ENCODE measurements at places on chromosomes 5 and 9.

DNA sequence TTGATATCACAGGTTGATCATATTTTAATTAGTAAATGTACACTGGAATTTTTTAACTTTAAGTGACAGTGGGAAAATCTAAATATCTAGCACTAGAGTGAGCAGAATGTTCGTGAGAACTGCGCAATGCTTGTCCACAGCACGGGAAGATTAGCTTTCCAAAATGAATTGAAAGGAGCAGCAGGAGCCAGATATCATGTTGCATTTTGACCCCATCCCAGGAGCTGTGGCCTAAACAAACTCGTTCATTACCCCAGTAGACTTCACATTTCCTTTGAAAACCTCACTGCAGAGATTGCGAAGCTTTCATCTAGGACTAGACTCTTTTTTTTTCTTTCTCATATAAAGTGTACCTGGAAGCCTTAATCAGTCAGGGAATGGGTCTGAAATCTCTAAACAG lies 525.8 kb downstream of the CTNND2 start:
- no peak for DNase-seq

DNA sequence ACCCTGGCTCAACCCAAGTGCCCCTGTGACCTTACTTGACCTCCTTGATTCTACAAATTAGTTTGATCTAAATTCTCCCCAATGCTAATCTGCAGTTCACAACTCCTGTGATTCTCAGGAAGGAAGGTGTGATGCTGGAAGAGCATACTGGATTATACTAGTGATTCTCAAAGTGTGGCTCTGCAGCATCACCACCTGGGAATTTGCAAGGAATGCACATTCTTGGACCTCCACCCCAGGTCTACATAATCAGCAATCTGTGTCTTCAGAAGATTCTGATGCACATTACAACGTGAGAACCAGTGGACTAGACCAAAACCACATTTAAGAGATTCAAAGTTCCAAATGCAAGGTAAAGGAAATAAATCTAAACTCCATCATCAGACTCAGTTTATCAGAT lies 198.6 kb downstream of the AGTPBP1 start:
- no peak for DNase-seq

DNA sequence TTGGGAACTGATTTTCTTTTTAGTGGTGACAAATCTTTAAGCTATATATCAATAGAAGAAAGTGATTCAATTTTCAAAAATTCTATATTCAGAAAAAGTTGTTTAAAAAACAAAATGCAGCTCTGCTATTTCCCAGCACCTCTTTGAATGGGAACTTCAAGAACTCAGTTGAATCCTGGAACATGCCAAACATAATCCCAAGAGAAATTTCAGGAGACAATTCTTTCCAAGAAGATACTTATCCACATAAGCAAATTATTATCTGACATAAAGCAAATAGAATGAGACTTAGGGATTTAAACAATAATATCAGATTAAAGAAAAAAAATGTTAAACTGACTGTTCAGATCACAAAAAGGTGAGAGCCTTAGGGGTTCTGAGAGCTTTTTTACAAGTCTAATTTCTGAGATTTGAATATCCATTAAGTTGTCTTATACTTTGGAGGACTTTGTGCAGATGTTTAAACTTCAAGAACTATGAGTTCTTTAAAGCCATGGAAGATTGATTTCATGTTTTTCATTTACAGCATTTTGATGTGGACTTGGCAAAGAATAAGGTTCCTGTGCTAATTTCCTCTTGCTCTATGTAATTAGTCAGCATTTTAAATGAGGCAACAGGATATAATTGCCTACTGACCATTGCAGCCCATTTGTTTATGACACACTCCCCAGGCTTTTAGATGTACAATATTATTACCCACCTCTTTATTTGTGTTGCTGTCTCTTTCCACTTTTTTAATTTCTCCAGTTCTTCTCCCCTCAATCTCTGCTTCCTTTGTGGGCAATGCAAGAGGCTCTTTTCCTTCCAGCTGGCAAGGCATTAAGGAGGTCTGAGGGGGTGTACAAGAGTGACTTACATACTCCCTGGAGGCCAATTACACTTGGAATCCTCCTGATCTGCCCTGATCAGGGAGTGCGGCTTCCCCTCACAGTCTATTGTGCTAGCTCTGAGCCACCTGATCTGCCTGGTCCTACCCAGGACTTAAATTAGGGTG lies 419.1 kb downstream of the NR2F1-AS1 start:
- DNase-seq: no peak

DNA sequence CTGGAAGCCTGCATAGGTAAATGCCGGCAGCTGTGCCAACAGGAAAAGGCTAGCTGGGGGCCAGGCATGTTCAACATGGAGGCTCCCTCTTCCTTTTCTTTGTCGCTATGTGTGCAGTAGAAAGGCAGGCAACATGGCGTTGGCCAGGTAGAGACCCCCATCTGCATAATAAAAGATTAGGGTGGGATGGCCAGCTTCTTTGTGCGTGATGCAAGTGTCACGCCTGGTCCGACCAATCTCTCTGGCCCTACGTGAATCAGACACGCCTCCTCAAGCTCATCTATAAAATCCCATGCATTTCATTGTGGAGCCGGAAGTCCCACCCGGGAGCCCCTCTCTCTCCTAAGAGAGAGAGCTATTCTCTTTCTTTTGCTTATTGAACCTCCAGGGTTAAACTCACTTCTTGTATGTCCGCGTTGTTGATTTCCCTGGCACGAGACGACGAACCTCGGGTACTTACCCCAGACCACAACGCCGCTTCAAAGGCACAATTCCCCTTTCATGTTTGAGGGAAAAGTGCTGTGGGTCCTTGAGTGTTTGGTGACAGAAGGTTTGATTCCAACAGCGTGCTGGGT lies 25.0 kb upstream of the C5orf47 start:
- DNase-seq: no peak

DNA sequence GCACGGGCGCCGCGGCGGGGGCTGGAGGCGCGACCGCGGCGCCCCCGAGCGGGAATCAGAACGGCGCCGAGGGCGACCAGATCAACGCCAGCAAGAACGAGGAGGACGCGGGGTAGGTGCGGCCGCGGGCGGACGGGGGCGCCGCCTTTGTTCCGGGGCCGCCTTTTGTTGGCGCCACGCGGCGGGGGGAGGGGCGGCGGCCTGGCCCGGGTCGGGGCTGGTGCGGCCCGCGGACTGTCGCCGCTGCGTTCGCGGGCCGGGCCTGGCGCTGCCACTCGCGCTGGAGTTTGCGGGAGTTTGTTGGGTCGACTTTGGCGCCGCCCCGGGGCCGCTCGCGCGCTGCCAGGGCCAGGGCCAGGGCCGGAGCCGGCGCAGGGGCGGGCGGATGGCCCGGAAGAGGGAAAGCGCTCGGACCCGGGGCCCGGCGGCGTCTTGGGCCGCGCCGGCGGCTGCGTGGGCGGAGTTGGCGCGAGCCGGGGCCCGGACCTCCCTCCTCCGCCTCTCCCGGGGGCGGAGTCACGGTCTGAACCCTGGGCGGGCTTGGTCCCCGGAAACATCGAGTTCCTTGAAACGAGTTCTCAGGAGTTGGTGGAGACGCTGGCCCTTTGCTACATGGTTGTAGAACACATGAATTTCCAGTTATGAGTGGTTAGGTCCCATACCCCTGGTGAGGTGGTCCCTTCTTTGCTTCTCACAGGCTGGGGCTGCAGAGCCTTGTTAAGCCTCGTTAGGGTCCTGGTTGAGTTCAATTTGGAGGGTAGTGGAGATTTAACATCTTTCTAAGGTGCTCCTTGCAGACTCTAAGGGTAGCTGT lies 809 bp downstream of the HNRNPAB start:
- DNase-seq: peak; percentile 62

- DNase-seq: no peak
These were observed 2369.4 kb upstream of the ACO1 start for GRCh38 chr9:30015073-30015472.

GRCh38 chr9:81776390-81776789 lies 87.0 kb upstream of the TLE1 start:
- no peak for DNase-seq

GRCh38 chr5:171984748-171985419 lies 21.6 kb downstream of the FBXW11 start:
- DNase-seq: peak; percentile 98

GRCh38 chr9:116350213-116350612 lies 196.6 kb downstream of the PAPPA start:
- no peak for DNase-seq

- DNase-seq: no peak
These were observed 11.9 kb downstream of the LCN1 start for GRCh38 chr9:135533113-135533512.

DNA sequence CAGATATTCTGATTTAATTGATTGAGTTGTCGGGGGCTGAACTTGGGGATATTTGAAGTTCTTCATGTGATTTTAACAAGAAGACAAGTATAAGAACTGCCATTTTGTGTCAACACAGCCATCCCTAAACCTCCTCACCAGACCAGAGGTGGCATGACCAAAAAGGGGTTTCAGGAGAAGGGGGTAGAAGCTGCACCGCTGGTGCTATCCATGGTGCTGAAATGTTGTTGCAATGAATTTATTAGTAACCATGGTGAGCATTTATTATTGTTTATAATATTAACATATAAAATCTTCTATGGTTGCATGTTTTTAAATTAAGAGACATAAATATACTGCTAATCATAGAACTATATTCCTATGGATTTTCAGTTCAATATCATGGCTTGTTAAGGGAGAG lies 72.3 kb downstream of the GNA14 start:
- DNase-seq: peak; percentile 16

- no peak for DNase-seq
These were observed 31.1 kb upstream of the SLC6A3 start for GRCh38 chr5:1476181-1476966.

- DNase-seq: no peak
These were observed 117.2 kb upstream of the SARDH start for GRCh38 chr9:133855371-133855770.

- no peak for DNase-seq
These were observed 13.1 kb upstream of the FOXI1 start for GRCh38 chr5:170092455-170093101.

DNA sequence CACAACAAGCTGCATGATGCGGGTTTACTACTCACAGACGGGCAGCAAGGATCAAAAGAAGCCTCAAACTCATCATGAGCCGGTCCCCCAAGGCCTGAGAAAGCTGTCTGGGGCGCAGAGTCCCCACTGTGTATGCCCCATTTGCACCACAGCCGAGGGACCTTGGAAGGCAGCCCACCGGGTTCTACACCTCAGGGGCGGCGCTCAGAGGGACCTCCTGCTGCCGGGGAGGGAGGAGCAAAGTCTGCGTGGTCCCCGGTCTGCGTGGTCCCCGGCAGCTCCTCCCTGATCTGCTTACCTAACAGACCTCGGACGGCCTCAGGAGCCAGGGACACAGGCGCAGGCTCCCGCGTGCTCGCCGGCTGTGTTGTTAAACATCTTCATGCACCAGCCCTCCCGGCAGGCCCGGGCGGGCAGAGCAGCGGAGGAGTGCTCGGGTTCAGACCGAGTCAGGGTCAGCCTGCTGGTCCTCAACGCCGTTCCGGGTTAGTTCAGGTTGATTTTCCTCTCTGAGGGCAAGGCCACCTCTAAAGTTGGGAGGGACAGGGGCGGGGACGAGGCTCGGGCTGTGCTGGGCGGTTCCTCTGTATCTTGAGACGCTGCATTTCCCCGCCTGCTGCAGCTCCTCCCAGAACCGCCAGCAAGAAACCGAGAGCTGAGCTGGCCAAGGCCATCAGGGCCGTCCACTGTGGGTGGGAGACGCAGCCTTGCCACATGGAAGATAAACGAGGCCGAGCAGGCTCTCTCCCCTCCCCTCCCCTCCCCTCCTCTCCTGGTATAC lies 74.6 kb downstream of the MRPL36 start:
- DNase-seq: no peak

GRCh38 chr9:68852941-68853340 lies 147.9 kb downstream of the PIP5K1B start:
- no peak for DNase-seq

- DNase-seq: no peak
These were observed 630.9 kb downstream of the IRX1 start for GRCh38 chr5:4226565-4226964.

- no peak for DNase-seq
These were observed 14.0 kb downstream of the TGFBR1 start for GRCh38 chr9:99118782-99119466.

GRCh38 chr9:98171176-98171925 lies 21.1 kb downstream of the CORO2A start:
- no peak for DNase-seq

- no peak for DNase-seq
These were observed 193.5 kb downstream of the CD180 start for GRCh38 chr5:67002832-67003684.

DNA sequence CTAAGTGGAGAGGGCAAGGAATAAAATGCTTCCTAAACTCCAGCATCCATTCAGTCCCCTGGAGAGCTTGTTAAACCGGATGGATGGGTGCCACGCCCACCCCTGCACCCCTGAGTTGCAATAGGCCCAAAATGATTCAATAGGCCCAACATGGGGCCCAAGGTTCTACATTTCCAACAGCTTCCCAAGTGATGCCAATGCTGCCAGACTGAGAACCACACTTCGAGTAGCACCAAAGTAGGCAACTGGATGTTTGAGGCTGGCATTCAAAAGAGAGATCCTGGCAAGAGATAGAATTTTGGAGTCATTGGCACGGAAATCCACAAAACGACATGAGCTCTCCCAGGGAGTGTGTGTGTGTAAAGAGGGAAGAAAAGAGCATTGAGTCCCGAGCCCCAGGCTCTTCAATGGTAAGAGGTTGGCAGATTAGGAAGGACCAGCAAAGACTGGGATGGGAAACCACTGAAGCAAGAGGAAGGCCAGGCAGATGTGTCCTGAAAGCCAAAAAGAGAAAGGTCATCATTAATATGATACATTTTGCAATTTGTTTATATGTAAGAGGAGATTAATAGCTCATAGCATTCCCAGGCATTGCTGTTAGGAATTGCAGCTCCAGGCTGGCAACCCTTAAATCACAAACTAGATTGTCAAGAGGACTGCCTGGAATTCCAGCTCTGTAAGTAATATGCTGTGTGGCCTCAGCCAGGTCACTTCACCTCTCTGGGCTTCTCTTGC lies 130.6 kb downstream of the KCNIP1 start:
- DNase-seq: no peak

DNA sequence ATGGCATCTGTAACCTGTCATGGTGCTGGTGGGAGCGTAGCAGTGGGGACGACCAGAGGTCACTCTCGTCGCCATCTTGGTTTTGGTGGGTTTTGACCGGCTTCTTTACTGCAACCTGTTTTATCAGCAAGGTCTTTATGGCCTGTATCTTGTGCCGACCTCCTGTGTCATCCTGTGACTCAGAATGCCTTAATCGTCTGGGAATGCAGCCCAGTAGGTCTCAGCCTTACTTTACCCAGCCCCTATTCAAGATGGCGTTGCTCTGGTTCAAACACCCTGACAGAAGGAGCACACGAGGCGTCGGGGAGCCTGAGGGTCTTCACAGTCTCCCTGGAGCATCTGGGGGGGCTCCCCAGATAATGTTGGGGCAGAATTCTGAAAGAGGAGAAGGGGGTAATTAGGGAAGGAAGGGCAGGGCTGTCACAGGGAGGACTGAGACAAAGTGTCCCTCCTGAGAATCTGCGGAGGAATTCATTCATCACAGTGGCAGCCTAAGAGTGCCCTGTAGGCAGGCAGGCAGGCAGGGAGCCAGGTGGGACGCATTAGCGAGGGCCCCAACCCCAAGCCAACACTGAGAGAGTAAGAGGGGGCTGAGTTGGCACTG lies 21.3 kb upstream of the NCS1 start:
- DNase-seq: peak; percentile 74

Data from IMR-90 (cell line).